ENCODE measurements at places on chromosomes 12 and 14.

- no peak for DNase-seq
Measured at GRCh38 chr12:79997096-79997791, 62.3 kb upstream of the PPP1R12A start.

DNA sequence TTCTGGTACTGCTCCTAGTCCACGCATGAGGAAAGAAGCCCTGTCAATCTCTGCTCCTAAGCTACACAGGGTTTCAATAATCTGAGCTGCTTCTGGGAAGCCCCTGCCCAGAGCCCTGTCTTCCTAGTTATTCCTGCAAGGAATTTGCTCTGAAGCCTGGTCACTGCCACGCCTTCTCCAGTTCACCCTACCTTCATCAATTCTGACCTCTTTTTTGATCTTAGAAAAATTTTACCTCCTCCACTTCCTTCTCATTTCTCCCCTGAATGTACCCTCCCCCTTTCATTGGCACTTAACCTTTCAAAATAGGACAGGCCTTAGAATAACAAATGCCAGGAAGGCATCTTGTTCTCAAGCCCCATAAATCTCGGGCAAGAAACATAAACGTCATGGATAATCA is 14.9 kb upstream of the LRRK2 start:
- no peak for DNase-seq

DNA sequence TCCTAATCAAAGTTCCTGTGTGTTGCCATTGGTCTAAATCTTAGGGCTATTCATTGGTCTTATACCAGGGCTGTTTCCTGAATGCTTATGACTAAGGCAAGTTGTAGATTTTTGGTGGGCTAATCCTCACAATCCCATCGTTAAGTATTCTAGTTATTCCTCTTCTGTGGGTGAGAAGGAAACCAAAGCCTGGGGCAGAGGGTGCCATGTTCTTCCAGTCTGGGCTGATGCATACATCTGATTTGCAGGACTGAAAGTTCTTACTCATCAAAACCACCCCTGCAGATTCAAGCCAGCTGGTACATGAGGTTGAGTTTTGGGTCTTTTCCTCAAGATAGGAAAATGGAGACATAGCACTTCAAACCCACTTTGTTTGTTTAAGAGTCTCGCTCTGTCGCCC is 25.7 kb downstream of the PPP1CC start:
- no peak for DNase-seq

GRCh38 chr12:120488057-120488640 is 7.8 kb upstream of the DYNLL1 start:
- no peak for DNase-seq

GRCh38 chr14:74620497-74620921 is 8.5 kb upstream of the LTBP2 start:
- DNase-seq = peak; percentile 22

GRCh38 chr12:24488091-24488596 is 460.8 kb downstream of the BCAT1 start:
- DNase-seq = no peak

DNA sequence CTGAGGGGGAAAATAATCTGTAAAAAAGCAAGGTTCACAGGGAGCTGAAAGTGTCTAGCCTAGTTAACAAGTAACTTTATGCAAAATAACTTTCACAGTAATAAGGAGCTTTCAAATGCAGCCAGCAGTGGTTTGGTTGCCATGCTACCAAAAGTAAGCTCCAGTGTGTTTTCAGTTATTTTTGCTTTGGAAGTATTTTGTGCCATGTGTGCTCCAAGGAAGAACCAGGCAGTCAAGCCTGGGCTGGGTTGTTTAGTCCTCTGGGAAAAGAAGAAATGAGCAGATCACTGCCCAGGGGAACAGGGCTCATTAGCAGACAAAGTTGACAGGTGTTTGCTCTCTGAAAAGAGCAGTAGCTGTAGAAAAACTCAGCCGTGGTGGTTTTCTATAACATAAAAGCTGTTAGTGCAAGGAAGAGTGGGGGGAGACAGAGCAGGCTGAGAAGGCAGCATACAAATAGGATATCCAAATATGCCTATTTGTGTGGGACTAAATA is 92.8 kb upstream of the TMTC2 start:
- DNase-seq = no peak

- DNase-seq = no peak
Measured at GRCh38 chr14:94545131-94545841, 16.0 kb upstream of the SERPINA4 start.

GRCh38 chr12:129332286-129332685 is 479.0 kb downstream of the GLT1D1 start:
- no peak for DNase-seq

DNA sequence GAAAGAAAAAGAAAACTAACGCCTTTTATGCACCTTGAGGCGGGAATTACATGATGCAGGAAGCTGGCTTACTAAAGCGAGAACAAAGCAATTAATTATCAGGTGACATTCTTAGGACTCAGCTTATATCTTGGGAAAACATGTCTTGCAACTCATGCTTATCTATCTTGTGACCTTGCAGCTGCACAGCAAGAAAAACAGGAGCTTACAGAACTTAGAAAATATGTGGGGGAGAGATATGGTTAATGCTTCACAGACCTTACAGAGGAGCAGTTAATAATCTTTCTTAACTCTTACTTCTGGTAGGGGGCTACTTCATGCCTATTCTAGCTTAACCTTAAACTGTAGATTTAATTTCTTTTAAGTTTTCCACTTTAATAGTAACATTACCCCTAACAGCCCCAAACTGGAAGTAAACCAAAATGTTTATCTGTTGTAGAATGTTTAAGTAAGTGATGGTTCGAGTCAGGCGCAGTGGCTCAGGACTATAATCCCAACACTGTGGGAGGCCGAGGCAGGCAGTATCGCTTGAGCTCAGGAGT is 13.2 kb upstream of the OR11G2 start:
- no peak for DNase-seq

DNA sequence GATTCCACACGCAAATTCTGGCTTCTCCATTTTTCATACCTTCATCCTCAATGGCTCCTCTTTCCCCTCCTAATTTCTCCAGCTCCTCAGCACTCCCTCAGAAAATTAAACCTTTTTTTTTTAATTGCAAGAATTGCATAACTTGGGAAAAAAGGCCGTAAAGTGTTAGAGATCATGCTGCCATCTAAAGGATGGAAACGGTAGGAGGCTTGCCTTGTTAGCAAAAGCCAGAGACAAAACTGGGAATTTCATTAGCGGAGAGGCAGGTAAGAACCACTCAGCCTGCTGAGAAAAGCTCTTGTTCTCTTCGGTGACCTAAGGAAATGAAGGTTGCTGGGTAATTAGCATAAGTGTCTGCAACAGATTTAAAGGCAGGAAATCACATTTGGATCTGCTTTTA is 204.3 kb downstream of the AEBP2 start:
- no peak for DNase-seq

GRCh38 chr14:91142214-91142668 is 28.4 kb downstream of the DGLUCY start:
- DNase-seq = no peak

- no peak for DNase-seq
Measured at GRCh38 chr14:78946949-78947348, 776.8 kb downstream of the NRXN3 start.

GRCh38 chr12:121568518-121568917 is 12.3 kb downstream of the KDM2B start:
- DNase-seq = no peak

DNA sequence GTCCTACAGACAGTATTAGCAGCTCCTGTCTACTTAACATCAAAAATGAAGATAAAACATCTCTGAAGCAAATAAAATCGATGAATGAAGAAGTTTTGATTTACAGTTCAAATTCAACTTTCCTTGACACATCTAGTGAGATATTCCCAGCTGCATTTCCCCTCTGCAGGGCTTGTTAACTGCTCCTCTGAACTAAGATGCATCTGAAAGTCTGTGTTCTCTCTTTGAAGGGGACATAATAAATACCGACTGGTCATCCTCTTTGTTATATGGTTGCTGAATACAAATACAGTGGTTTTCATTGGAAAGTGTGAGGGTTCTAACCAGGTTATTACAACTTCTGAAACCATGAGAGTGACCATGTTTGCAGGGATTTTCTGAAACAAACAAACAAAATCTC is 266.4 kb upstream of the SLC16A7 start:
- DNase-seq = no peak

DNA sequence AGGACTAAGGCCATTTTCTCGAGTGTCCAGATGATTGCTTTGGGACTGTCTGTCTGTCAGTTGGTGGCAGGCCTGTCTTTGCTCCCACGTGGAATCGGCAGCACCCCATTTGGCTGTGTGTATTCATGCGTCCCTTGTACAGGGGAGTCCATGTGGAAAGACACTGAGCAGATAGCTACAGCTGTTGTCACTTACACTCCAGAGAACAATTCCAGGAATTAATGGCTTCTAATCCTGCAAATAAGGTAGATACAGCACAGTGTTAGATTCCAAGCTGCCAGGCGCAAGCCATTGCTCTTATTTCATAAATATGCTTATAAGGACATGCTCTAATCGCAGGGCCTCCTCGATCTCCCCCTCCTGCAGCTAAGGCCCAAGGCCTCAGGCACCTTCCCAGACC is 208.8 kb downstream of the VRK1 start:
- no peak for DNase-seq

DNA sequence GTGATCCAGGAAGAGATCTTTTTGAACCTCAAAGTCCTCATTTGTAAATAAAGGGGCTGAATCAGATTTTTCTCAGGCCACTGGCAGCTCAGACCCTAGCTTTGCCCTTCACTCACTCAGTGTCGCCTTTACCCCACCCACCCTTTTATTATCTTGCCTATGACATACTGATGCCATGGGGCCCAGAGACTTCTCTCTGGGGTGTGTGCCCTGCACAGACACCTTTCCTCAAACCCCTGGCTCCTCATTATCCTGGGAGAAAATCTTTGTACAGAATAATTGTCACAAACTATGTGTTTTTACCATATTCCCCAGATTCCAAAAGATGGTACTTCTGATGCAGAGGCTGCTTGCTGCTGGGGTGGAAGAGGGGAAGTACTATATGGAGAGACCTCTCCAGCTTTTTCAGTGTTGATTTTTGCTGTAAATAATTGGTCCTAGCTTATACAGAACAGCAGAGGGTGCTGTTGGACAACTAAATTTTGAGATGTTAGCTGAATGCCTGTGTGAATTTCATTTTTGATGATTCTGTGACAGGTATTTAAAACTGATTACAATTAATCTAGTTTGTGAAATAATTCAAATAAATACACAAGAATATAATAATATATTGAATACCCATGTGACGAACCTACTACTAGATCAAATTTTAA is 53.9 kb upstream of the DCD start:
- no peak for DNase-seq

DNA sequence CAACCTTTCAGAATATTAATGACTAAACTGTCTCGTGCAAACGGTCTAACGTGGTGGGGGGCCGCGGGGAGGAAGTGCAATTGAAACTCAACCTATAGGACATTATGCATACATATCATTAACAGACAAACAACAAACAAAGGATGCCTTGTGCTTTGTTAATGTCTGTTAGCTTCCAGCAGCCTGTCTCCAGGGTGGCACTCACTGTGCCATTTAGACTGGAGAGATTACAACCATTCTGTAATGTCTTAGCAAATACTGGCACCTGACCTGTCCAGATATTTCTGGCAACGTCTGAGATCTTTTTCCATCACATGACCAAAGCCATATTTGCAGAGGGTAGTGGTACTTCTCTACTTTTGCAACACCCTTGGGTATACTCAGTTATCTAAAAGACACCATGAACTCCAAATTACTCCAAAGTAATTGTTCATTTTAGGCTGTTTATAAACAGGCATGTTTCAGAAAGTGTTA is 11.6 kb downstream of the BHLHE41 start:
- no peak for DNase-seq

DNA sequence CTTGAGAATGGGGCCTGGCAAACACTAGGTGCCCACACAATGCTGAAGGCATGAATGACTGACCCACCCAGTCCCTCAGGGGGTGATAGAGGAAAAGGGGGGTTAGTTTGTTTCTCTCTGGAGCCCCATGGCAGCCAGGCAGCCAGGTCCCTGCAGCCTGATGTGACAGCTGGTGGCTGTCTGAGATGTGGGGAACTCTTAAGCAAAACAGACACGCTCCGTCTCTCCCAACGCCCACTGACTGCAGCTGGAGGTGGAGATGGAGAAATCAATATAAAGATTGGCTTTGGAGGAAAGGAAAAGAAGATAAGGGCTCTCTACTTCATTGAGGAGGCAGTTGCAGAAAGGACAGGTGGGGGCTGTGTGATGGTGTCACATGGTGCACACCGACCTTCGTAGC is 240.8 kb upstream of the LHX5 start:
- no peak for DNase-seq

GRCh38 chr14:25001156-25001555 is 48.8 kb downstream of the STXBP6 start:
- no peak for DNase-seq

GRCh38 chr12:73330584-73331351 is 1058.6 kb downstream of the TRHDE start:
- no peak for DNase-seq

DNA sequence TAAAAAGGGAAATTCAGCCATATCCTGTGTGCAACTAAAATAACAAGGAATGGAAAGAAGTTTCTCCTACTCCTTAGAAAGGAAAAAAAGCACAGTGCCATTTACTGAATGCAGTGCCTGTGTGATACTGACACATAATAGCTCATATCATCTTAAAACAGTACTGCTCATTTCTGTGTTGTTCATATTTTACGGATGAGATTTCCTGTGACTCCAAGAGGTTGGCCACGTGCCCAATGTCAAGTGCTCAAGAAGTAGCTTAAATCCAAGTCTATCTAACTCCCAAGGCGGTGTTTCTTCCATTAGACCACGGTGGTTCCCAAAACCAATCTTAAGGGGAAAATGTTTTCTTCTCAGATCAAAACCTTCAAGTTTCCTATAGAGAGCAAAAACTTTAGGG is 20.0 kb downstream of the MAP3K9 start:
- DNase-seq = no peak

DNA sequence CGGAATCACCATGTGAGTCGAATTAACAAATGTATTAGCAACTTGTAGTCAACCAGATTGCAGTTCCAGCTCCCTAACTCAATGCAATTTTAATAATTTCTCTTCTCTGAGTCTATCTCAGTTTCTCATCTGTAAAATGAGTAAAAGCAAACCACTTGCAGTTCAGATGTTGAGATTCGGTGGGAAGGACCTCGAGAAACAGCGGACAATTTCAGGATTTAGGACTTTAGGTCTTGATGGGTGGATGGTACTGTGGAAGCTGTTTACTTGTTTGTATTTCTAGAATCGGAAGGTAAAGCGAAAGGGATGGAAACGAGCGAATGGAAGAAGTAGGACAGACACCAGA is 510 bp upstream of the TTC8 start:
- DNase-seq = no peak

- DNase-seq = no peak
Measured at GRCh38 chr12:99709116-99709515, 61.6 kb downstream of the GARIN6 start.

DNA sequence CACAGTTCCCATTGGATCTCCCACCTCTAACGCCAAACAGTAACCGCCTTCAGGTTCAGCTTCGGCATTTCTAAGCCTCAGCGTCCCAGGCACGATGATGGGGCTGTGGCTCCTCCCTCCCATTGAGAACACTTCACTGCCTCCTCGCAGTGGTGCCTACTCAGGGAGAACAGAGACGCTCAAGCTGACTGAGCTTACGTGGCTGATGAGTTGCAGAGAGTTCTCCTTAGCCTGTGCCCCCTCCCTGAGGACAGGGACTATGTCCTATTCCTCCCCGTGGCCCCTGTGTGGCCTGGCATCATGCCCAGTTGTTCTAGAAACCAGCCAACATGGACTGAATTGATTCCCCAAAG is 87.0 kb downstream of the ITPK1 start:
- no peak for DNase-seq

- no peak for DNase-seq
Measured at GRCh38 chr12:15689751-15690191, 99.4 kb downstream of the EPS8 start.

GRCh38 chr14:32258336-32258993 is 55.4 kb upstream of the RNU6-8 start:
- no peak for DNase-seq
